Activated CD4-positive, alpha-beta T cell treated with anti-CD3 and anti-CD28 coated beads for 36 hours (primary cell): ENCODE measurements at places on chromosomes 16 and 17. TPM values are rescaled to one million over a fixed set of nuclear protein-coding genes. Genes with fewer than 3 reads are reported as not detected.

DNA sequence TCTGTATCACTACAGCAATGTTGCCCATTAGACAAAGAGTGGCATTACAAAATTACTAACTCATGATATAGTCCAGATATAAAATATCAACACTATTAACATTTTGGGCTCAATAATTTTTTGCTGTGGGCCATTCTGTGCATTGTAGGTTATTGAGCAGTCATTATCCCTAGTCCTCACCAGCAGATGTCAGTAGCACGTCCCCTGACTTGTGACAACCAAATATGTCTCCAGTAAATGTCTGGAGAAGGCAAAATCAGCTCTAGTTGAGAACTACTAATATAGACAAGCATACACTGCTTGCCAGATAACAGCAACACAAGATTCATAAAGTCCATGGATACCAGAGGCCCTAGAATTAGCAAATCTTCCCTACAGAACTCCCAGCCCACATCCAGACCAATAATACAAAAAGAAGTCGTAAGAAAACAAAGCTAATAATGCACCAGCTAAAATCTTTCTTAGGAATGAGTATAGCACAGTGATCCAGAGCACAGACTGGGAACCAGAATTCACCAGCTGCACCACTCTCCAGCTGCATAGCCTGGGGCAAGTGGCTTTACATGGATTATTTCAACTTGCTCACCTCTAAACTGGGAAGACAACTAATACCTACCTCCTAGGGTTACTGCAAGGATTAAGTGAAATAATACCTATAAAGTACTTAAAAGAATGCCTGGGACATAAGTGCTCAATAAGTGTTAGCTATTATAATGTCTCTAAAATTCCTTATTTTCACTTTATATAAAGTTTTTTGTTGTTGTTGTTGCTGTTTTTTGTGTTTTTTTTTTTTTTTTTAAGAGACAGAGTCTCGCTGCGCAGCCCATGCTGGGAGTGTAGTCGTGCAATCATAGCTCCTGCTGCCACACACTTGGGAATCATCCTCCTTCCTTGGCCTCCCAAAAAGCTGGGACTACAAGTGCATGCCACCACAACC, 23.7 kb downstream of the HELZ start:
- no peaks in the 10 kb centered on the region for H3K27me3 ChIP-seq
- peak; percentile 44 for DNase-seq
- no peak overlapping the region for H3K4me3 ChIP-seq
- H3K4me1 ChIP-seq = peaks cover 31% of the 10 kb centered on the region

- no peaks in the 10 kb centered on the region for H3K4me1 ChIP-seq
- H3K27ac ChIP-seq = no peak overlapping the region
- no peaks in the 10 kb centered on the region for H3K36me3 ChIP-seq
- DNase-seq = no peak
- no peaks in the 10 kb centered on the region for H3K27me3 ChIP-seq
- H3K4me3 ChIP-seq = no peak overlapping the region
Observed at GRCh38 chr16:16924613-16925012, 545.7 kb downstream of the NPIPA7 start.

DNA sequence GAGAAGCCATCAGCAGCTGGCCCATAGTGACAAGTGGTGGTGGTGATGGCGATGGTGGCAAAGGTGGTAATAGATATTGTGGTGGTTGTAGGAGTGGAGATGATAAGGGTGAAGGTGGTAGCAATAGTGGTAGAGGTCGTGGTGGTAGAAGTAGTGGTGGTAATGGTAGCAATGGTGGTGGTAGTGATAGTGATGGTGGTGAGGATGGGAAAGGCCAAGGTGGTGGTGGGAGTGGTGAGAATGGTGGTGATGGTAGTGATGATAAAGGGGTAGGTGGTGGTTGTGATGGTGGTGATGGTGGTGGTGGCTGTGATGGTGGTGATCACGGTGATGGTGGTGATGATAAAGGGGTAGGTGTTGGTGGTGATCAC, 13.1 kb downstream of the CDH5 start:
- no peaks in the 10 kb centered on the region for H3K36me3 ChIP-seq
- no peak overlapping the region for H3K4me3 ChIP-seq
- no peaks in the 10 kb centered on the region for H3K4me1 ChIP-seq
- H3K27me3 ChIP-seq = peaks cover 1% of the 10 kb centered on the region
- no peak for DNase-seq

TMEM107 gene
- total RNA-seq = 34.4 TPM

CTF1 gene
- total RNA-seq = 0.18 TPM

DNA sequence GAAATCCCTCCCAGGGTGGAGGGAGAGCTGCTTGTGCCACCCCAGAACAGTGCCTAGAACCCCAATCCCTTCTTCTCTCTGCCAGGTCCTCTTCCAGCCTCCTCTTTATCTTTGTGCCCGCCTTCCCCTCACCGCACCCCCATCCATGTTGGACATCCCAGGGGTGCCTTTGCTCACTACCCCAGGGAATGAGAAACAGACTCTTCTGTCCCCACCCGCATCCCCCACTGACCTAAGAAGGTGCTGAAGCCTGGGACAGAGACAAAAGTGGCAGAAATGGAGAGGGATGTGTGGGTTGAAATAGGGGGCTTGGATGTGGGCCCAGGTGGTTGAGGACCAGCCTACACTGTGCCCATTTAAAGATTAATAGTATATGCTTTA, 17.0 kb downstream of the ALOX15B start:
- peaks cover 30% of the 10 kb centered on the region for H3K27me3 ChIP-seq
- no peaks in the 10 kb centered on the region for H3K36me3 ChIP-seq
- no peak overlapping the region for H3K27ac ChIP-seq
- DNase-seq = no peak

GCGR gene
- total RNA-seq = not detected
